ENCODE measurements at places on chromosomes 7 and 10.

- DNase-seq: no peak
Measured at GRCh38 chr10:70063418-70064098, 10.9 kb downstream of the MACROH2A2 start.

DNA sequence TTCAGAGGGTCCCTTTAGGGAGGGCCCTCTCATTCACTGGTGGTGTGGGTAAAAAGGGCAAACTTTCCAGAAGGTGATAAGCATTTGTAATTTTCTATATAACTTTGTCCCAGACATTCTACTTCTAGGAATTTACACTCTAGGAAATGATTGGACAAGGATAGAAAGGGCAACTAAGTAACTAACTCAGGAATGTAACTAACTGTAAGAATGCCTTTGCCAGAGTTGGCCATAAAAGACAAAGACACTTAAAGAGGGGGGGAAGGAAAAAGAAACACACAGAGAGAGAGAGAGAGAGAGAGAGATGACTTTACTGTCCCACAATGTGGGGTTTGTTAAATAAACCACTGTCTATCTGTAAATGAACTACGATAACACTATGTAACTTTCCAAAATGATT lies 38.5 kb upstream of the ITPRID1 start:
- DNase-seq: no peak

DNA sequence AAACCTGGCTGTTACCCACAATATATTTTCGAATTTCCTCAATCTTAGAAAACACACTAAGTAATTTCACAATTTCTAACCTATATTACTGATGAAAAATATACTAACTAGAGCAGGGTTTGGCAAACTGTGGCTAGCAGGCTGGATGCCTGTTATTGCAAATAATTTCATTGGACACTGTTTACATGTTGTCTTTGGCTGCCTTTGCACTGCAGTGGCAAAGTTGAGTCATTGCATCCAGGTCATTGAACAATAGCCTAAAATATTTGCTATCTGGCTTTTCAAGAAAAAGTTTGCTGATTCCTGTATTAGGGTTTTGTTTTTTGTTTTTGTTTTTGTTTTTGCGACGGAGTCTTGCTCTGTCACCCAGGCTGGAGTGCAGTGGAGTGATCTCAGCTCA lies 47.2 kb downstream of the KIF11 start:
- DNase-seq: no peak

DNA sequence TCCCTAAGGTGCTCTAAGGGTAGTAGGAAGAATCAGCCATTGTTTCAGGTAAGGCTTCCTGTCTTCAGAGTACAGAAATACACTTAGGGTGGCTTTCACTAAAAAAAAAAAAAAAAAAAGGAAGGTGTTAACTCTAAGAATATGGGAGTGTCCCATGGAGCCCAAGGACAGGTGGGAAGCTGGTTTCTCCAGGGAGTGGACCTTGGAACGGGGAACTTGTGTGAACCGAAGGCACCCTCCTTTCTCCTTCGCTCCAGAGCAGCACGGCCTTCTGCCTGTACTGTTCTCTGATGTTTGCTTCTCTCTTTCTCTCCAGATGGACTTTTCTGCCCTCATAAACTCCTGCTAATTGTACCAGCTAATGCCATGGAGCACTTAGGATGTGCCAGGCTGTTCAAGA lies 6.2 kb downstream of the OPALIN start:
- no peak for DNase-seq

DNA sequence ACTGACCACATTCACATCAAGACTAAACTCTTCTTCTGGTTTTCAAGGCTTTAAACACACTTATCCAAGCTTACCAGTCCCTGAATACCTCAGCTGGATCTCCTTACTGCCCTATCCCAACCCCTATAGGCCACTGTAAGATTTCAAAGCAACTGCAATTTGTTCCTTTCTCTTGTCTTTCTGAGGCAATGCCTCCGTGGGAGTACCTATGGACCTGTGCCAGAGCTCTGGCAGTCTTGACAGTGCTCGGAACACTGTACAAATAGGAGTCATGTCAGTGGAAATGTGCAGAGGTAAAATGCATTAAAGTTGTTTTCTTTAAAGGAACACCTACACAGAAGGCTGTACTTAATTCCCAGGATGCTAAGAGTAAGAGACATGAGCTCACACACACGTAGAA lies 124.7 kb downstream of the CNOT4 start:
- DNase-seq: no peak

- no peak for DNase-seq
Measured at GRCh38 chr7:136857573-136857972, 10.9 kb upstream of the CHRM2 start.

DNA sequence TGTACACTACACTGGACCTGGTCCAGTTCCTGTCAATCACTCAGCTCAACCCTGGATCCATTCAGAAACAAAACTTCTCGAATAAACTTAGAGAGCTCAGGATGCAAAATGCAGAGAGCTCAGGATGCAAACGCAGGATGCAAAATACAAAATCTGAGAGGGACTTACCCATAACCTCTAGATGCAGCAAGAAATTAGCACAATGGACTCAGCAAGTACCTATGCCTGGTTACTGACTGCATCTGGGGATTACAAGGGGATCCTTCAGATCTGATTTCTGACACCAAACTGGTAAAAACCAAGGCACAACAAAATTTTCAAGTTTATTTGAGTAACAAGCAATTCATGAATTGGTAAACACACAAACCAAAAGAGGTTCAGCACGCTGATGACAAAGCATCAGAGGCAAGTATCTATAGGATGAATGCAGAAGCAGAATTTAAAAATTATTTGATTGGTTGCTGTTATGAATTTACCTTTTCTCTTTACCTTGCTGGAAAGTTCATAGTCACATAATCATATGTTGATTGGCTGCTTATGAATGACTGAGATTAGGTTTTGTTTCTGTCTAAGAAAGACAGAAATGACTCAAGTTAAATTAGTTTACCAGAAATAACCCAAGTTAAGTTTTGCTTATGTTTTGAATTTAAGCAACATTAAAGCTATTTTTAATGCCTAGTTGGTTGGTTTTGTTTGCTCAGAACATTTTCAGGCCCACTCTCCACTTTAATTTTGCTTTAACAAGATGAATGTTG lies 11.4 kb downstream of the GIMAP6 start:
- no peak for DNase-seq

- no peak for DNase-seq
Measured at GRCh38 chr7:78662939-78663338, 790.5 kb downstream of the MAGI2 start.

- no peak for DNase-seq
Measured at GRCh38 chr10:114394531-114394930, 9.8 kb downstream of the AFAP1L2 start.

- DNase-seq: no peak
Measured at GRCh38 chr7:69864274-69864673, 266.0 kb downstream of the AUTS2 start.

DNA sequence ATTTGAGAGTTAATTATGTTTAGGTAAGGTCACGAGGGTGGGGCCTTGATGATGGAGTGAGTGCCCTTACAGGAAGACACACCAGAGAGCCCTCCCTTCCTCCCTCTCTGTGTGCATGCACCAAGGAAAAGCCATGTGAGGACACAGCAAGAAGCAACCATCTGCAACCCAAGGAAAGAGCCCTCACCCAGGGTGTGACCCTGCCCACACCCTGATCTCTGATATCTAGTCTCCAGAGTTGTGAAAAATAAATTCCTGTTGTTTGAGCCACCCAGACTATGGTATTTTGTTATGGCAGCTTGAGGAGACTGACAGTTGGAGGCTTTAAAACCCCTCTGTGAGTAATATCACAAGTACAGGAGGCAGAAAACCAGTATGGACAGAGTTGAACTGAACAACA lies 15.0 kb upstream of the MCM10 start:
- DNase-seq: no peak

- peak; percentile 80 for DNase-seq
Measured at GRCh38 chr10:24952143-24952706, at the start of gene PRTFDC1. PRTFDC1 (minus strand) TSS chr10:24952606; CDS start chr10:24952575, 31 bp downstream.

GRCh38 chr10:62626817-62627216 lies 177.7 kb upstream of the ADO start:
- no peak for DNase-seq

DNA sequence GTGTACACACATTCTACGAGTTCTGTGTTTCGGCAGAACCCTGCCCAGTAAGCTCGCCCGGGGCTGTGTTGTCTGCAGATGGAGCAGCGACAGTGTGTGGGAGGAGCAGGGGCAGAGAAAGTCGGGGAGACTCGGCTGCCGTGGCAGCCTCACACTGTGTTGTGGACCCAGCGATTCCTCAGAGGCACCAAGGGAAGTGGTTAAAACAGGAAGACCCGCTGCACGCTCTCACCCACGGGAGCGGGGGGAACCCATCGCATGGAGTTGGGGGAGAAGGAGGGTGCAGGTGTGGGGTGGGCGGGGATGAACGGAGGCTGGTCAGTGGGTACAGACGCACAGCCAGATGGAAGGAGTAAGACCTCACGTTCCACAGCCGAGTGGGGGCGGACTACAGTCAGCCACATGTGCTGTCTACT lies 250.2 kb downstream of the ELFN1 start:
- no peak for DNase-seq

- no peak for DNase-seq
Measured at GRCh38 chr10:69349542-69349888, 67.2 kb downstream of the TACR2 start.

DNA sequence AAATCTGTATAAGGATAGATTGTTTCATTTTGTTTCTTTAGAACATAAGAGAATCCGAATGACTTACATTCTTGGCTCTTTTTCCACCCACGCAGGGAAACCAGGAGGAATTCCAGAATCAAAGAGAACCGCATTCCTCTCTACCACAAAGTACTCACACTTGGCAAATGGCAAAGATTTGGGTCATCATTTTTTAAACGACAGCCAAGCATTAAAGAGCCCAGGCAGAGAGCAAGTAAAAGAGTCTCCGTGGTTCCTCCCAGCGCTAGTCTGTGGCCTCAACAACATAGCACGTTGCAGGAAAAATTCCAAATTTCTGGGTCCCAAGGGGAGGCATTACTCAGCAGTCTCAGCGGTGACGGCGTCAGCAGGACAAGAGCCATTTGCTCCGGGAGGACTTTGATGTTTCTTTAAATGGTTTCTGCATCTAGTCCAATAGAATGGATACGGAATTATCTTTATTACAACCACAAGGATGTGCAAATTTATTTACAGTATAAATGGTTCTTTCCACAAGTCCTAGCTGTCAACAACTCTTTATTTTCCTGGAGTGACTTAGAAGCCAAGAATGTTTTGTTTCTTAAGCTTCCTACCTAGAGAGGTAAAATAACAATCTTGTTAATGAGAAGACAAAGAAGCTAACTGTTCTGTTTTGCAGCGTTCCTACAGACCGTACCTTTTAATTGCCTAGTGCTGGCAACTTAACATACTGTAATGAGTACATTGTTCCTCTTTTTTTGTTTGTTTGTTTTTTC lies 232.5 kb downstream of the SKIDA1 start:
- no peak for DNase-seq

GRCh38 chr7:64485623-64486022 lies 77.2 kb downstream of the ZNF680 start:
- no peak for DNase-seq

GRCh38 chr10:104479906-104480593 lies 126.4 kb downstream of the CFAP58 start:
- no peak for DNase-seq

- DNase-seq: no peak
Measured at GRCh38 chr7:130488392-130489139, 3.3 kb upstream of the MEST start.

GRCh38 chr10:46231087-46231486 lies 55.7 kb upstream of the ANTXRL start:
- DNase-seq: no peak

DNA sequence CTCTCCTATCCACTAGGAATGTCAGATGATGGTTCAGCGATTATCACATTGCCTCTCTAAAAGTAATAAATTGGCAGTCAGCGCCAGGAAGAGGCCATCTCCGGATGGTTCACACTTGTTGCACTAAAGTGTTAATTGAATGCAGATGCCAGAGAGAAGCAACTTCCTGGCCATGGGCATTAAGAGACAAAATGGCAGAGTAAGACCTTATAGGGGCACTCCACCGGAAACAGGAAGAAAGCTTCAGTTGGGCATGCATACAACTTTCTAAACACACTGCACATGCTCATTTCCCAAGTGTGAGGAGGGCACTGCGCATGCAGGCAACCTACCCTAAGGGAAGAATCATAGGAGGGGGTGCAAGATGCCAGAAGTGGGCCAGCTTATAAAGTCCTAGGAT lies 71.7 kb upstream of the AUTS2 start:
- no peak for DNase-seq

- DNase-seq: peak; percentile 1
Measured at GRCh38 chr7:110677405-110677804, 413.5 kb upstream of the LRRN3 start.

- peak; percentile 81 for DNase-seq
Measured at GRCh38 chr7:82665966-82666507, 222.5 kb upstream of the CACNA2D1 start.

DNA sequence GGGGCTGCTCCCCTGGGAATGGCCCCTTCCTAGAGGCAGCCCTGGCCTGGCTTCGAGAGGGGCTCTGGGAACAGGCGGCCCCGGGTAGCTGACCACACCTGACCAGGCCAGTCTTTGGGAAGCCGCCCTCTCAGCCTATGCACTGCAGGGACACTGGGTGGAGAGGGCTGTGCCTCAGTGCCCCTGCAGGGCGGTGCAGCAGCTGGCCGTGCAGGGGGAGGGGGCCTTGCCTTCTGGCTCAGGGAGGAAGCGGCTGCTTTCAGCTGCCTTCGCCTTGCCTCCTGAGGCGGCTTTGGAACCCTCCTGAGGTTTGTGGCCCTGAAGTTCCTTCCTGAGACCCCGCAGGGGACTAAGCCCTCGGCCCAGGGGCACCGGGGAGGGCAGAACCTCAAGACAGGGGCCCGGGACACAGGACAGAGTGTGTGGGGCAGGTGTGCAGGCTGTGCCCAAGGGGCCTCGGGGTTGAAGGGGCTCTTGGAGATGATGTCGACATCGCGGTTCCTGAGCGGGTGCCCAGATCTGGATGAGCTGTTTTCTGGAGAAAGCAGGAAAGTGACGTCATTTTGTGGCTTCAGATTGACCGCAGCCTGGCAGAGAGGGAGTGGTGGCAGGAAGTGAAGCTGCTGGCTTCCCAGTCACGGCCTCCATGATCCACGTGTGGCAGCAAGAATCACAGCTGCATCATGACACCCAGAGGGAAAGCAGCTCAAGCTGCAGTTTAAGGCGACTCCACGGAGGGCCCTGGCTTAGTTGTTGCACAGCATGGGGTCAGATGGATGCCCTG lies 17.7 kb downstream of the ADAM8 start:
- DNase-seq: no peak

- DNase-seq: no peak
Measured at GRCh38 chr10:50618624-50619023, 5.1 kb downstream of the SGMS1 start.

Measured in NCI-H82 (cell line).